Fibroblast of pulmonary artery (primary cell): ENCODE measurements at places on chromosomes 1 and 21.
A peak's percentile ranks its signal among the peaks of the same experiment; 100 is the strongest.

DNA sequence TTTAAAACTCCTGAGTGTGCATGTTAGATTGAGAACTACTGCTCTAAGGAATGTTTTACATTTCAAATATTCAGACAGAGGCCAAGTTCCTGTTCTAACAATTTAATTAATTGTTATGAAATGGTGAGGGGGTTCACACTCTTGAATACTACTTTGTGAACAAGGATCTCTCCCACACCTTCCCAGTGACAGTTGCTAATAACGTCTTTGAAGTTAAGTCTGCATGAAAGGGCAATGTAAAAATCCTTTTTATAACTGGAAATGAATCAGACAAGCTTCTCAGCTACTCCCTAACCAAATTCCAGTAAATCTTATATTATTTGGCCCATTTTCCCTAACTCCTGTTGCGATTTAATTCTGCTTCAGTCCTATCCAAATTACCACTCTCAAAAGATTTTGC, 828.5 kb upstream of the ADAMTS5 start:
- DNase-seq: no peak

GRCh38 chr21:25556091-25556490, 51.2 kb downstream of the MRPL39 start:
- no peak for DNase-seq

GRCh38 chr1:18913065-18913835, 10.9 kb upstream of the ALDH4A1 start:
- DNase-seq: peak; percentile 85

GRCh38 chr1:26239936-26240335, 5.9 kb downstream of the CEP85 start:
- DNase-seq: peak; percentile 71

DNA sequence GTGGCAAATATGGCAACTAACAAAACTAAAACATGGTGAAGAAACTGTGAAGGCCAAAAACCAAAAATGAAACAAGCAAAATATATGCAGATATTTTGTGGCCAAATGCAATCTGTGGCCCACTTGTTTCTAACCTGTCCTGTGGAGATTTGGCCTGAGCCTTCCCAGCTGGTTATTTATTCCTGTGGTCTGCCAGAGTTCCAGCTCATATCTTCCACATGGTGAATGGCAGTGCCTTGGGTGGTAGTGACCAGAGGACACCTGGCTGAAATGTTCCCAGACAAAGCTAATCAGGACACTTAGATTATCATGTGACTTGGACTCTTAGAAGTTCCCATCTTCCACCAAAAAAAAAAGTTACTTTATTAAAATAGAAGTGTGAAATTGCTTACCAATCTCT, 39.7 kb downstream of the RNASEL start:
- DNase-seq: no peak

GRCh38 chr1:178634445-178634844, 90.6 kb upstream of the RALGPS2 start:
- no peak for DNase-seq

- DNase-seq: no peak
Measured at GRCh38 chr21:16145479-16145878, 415.7 kb downstream of the USP25 start.

DNA sequence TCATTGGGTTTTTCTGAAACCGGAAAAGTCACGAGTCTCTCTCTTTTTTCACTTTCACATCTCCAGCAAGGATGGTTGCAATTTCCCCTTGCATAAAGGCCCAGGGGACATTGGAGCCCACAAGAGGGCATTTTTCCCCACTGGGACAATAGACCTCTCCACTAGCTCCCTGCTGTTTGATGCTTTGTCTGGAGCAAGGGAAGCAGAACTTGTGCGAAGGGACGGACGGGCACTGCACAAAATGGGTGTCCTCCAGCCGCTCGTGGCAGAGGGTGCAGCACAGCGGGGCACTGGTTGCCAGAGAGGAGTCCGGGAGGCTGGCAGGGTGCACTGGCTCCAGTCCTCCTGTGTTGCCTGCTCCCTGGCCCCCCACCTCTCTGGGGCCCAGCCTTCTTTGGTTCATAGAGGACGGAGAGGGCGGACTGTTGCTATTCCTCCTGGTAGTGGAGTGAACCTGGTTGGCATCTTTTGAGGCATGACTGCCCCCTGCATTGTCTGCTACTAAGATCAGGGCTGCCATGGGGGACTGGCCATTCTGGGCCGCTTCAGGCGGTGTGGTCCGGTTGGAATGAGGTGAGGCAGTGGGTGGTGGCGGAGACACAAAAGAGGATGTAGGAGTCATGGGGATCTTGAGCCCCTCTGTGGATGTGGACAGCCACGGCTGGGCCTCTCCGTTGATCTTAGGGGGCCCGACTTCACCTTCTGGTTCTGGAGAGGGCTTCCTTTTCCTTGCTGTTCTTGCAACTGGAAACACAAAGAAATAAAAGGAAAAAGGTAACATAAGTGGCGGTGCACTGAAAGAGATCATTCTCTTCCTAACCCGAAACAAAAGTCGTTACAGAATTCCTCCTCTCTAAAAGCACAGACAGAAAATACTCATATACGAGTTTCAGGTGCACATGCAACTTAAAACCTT, 2.6 kb downstream of the IRF2BP2 start:
- peak; percentile 70 for DNase-seq

GRCh38 chr1:31180338-31180737, 59.3 kb downstream of the NKAIN1 start:
- no peak for DNase-seq

DNA sequence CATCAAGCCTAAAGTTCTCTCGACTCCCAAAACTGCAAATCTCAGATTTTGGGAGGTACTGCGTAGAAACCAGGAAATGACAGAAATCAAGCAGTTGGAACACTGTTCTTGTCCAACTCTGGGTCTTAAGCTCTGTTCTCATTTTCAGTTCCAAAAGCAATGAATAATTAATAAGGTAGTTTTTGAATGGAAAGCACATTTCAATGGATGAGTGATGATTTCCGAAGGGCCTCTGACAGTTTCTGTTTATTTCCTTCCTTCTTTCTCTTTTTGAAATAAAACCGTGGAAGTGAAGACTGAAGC, 20.9 kb upstream of the TARBP1 start:
- DNase-seq: no peak

DNA sequence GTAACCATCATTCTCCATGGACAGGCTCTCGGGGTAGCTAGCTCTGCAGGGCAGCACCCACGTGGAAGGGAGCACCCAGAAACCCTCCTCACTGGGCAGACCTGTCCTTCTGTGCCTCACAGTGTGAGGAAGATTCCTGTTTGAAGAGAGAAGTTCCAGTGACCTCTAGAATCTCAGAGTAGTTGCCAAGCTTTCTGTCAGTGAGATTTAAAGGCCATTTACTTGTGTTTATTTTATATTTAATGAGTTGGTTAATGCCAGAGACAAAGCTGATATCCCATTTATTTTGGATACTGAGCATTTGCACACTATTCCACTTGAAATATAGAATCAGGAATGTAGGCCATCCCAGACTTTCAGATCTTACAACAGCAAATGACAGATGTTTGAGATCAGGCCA, 28.7 kb downstream of the MTARC1 start:
- DNase-seq: no peak

- DNase-seq: no peak
Measured at GRCh38 chr1:210728437-210729149, 399.9 kb downstream of the HHAT start.

- DNase-seq: no peak
Measured at GRCh38 chr1:41723786-41724185, 194.9 kb downstream of the HIVEP3 start.

- peak; percentile 55 for DNase-seq
Measured at GRCh38 chr1:92446546-92446945, 40.2 kb downstream of the GFI1 start.

- peak; percentile 55 for DNase-seq
Measured at GRCh38 chr21:15084668-15085067, 19.9 kb upstream of the NRIP1 start.

GRCh38 chr1:225981714-225982113, 17.4 kb downstream of the SDE2 start:
- no peak for DNase-seq

GRCh38 chr1:18592368-18592767, 38.3 kb upstream of the PAX7 start:
- DNase-seq: no peak

DNA sequence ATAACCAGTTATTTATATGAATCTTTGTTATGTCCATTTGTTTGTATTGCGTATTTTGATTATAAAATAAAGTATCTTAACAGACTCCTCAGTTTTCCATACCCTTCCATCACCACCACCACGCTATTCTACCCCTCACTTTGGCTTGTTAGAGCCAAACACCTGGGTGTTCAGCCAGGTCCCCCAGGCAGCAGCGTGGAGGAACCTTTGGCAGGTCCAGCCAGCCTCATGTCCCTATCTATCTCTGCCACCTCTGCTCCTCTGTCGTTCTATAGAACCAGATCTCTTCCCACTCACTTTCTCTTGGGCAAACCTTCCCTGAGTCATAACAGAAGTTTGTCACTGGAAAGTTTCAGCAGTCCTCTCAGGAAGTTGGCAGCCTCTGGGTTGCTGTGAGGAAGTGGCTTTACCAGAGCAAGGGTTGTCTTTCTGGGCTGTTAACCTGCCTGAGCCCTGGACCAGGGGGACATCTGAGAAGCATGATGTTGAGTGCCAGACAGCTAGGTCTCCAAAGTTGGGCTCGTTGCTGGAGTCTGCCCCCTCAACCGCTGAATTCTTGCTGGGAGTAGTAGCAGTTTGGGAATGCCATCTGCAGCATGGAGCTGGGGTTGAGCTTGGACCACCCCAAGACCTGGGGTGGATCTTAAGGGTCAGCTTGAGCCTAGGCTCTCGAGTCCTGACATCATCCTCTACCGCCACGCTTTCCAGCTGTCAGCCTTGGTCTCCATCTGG, 996 bp upstream of the SH3BGRL3 start:
- peak; percentile 40 for DNase-seq

- DNase-seq: peak; percentile 17
Measured at GRCh38 chr1:113855630-113856400, 15.7 kb downstream of the PTPN22 start.

- DNase-seq: peak; percentile 2
Measured at GRCh38 chr1:236768601-236769000, 26.5 kb upstream of the MTR start.

GRCh38 chr1:39952359-39953110, 2.4 kb upstream of the MFSD2A start:
- DNase-seq: peak; percentile 65

GRCh38 chr1:29563571-29563970, 327.2 kb downstream of the PTPRU start:
- peak; percentile 51 for DNase-seq

- peak; percentile 37 for DNase-seq
Measured at GRCh38 chr1:111369177-111369576, 58.4 kb downstream of the OVGP1 start.

DNA sequence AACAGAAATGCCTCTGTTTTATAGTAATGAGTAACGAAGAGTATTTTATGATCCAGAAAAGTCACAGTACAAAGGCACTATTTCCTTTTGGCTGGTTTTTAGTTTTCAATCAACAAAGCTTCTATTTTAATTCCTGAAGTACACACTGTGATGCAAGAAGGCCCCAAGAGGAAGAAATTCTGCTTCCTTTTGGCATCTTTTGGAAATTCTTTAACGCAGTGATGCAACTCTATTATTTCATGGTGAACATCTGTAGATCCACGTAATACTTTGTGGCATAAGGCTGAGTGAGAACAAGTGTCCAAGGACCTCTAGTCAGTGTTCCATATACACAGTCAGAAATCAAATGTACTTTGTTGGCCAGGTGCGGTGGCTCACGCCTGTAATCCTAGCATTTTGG, 137.5 kb downstream of the TGFB2 start:
- DNase-seq: peak; percentile 95

DNA sequence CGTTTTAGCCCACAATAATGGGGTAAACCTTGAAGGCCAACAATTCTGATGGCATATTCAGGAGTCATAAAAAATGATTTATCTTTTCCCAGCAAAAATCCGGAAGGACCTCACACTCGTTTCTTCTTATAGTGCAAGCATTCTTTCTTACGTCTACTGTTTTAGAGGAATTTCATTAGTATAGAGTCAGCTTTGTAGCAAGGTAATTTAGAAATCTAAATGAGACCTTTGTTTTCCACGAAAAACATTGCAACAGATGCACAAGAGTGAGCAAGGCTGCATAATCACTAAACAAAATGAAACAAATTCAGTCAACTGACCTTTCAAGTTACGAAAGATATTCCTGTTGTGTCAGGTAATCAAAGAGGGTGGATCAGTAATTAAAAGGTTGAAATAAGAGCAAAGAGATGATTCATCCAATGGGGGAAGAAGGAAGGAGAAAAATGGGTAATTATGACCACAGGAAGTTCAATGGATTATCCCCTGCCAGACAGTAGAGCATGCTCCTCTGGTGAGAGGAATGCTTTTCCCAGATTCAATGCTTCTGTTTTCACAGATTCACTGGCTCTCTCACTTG, 560 bp upstream of the CSDE1 start:
- DNase-seq: no peak

- no peak for DNase-seq
Measured at GRCh38 chr21:38925478-38925877, 119.7 kb downstream of the ETS2 start.

- no peak for DNase-seq
Measured at GRCh38 chr1:186609183-186609582, 71.0 kb downstream of the PTGS2 start.

DNA sequence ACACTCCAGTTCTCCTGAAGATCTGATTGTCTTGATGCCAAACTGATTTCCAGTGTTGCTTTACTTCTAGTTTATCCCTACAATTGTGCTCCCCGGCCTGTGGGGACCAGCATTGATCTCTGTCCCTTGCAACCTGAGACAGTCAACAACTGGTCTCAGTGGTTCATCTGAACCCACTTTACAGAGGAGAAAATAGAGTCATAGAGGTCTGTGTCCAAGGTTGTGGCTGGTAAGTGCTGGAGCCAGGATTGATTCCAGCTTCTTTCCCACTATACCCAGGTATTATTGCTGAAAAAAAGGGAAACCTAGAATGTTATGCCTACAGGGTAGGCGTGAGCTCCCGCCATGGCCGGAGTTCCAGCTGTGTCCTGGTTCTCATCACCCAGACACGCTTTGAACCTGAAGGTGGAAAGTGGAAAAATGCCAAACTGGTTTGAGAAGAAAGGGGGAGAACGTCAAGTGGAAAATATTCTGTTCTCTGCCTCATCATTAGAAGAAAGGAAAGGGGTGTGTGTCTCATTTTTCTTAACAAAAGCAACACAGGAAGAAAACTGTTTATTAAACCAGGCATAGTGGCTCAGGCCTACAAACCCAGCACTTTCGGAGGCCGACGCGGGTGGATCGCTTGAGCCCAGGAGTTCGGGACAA, 60.7 kb upstream of the ITPKB start:
- peak; percentile 12 for DNase-seq

GRCh38 chr1:7528386-7529198, 242.5 kb upstream of the VAMP3 start:
- no peak for DNase-seq

- peak; percentile 58 for DNase-seq
Measured at GRCh38 chr1:72037745-72038343, 244.5 kb downstream of the NEGR1 start.

DNA sequence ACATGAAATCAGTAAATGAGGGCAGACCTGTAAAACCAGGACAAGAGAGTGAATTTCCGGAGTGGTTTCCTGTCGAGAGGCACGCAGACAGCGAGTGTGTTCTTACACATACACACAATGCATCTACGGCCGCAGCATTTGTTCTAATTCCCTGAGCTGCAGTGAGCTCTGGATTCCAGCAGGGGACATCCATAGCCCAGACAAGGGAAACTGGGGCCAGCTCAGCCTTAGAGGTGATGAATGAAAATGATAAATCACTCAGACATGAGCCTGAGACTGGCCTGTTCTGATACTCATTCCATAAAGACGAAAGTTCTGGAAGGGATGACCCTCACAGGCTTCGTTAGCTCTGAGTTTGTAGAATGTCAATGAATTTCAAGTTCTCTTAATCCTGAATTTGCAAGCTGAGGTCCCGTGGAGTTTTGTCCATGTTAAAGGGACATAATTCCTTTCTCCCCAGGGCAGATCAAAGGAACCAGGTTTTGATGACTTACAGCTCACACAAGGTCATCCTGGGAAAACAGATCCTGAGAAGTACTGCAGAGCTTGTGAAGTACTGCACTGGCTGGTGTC, 207.9 kb upstream of the C1orf87 start:
- DNase-seq: peak; percentile 87
